ENCODE measurements at places on chromosomes 1 and 21.

- no peak for DNase-seq
Observed at GRCh38 chr1:198273748-198274295, 117.0 kb downstream of the NEK7 start.

DNA sequence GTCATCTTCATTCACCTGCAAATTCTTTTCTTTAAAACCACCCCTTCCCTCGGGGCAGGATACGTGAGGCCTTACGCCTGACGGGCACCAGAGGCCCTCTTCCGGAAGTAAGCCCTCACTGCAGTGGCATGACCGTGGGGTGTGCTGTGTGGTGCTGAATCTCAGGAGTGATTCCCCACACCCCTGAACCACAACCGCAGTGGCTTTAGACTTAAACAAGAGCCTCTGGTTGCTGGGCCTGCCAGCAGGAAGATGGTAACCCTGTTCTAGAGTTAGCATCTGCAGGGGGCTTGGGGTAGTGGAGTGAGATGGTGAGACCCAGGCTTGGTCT lies 12.1 kb downstream of the BSND start:
- DNase-seq = no peak

DNA sequence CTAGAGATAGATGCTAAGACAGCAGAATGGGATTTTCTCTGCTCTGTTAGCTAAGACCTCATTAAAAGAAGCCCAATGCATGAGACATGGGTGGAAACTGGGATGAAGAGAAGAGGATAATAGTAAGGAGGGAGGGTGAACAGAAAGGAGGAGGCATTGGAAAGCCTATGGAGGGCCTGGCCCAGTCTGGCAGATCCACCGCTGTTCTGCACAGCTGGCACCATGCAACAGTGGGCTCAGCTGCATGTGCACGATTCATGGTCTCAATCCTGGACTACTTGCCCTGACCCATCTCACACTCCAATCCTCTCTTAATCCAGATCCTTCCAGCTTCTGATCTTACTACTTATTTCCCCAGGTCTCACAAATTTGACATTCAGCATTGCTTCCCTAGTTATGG lies 2.2 kb downstream of the PHC2 start:
- no peak for DNase-seq

GRCh38 chr1:204409836-204410687 lies 1.6 kb downstream of the PPP1R15B start:
- no peak for DNase-seq

DNA sequence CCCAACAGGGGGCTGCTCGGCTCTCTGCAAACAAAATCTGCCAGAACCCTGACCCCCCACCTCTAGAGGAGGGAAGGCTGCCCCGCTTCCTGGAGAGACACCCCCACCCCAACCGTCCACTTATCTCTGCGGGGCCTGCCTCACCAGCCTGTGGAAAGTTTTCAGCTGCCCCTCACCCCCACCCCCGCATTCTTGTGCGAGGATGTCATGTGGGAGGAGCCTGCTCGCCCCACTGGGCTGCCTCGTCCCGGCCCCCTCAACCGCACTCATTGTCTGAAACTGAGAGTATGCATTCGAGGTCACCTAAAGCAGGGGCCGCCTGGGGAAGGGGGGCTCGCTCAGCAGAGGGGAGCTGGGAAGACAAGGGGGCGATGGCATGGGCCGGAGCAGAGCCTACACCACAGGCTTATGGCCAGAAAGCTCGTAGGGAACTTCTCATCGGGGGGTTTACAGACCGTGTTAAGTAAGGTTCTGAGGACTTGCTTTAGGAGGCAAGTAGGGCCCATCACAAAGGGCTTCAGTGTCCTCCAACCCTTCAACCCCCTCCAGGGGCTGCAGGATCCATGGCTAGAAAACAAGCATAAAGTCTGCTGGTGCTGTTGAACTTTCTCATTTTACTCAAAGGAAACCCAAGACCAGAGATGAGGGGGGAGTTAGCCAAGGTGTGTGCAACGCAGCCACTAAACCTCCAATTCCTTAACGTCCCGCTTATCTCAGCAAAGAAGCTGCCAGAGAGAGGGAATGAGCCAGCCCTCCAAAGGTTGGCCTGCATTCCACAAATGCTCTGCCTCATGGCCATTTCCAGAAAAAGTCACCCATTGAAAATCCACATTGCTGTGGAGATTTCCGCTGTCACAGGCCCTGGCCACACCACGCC lies 9.4 kb downstream of the EPHA2 start:
- peak; percentile 87 for DNase-seq

GRCh38 chr1:43270421-43271095 lies 775 bp downstream of the TMEM125 start:
- DNase-seq = peak; percentile 49

- no peak for DNase-seq
Observed at GRCh38 chr1:18299441-18300338, 181.0 kb upstream of the KLHDC7A start.

DNA sequence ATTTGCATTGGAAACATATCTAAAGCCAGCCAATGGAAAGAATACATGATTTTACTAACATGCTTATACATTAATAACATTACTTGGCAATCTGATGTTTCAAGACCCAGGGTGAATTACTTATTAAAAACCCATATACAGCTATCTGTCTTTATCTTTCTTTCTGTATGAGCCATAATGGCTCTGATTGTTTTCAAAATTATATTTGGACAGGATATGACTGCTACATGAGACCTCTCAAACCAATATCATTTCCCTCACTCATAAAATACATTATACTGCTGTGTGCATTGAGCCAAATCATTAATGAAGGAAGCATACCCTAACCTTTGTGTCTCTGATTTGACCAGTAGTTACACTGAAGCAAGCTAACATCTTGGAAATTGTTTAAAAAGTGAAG lies 205.9 kb upstream of the DPYD start:
- no peak for DNase-seq

DNA sequence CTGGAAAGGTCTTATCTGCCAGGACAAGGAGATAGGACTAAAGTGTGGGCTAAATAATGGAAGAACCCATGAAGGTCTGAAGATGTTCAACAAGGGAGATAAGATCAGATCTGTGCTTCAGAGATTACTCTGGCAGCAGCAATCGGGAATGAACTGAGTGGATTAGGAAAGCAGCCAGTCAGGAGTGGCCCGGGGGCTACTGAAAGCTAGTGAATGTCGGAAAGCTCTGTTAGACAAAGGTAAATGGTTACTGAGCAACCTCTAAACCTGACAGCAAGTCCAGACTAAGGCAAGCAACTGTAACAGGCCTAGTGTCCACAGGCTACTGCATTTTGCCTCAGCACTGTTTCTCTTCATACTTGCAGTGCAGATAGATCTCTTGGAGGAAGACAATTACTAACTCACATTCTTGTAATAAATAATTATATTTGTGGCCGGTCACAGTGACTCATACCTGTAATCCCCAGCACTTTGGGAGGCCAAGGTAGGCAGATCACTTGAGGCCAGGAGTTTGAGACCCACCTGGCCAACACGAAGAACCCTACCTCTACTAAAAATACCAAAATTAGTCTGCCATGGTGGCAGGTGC lies 12.5 kb downstream of the IQGAP3 start:
- DNase-seq = no peak

DNA sequence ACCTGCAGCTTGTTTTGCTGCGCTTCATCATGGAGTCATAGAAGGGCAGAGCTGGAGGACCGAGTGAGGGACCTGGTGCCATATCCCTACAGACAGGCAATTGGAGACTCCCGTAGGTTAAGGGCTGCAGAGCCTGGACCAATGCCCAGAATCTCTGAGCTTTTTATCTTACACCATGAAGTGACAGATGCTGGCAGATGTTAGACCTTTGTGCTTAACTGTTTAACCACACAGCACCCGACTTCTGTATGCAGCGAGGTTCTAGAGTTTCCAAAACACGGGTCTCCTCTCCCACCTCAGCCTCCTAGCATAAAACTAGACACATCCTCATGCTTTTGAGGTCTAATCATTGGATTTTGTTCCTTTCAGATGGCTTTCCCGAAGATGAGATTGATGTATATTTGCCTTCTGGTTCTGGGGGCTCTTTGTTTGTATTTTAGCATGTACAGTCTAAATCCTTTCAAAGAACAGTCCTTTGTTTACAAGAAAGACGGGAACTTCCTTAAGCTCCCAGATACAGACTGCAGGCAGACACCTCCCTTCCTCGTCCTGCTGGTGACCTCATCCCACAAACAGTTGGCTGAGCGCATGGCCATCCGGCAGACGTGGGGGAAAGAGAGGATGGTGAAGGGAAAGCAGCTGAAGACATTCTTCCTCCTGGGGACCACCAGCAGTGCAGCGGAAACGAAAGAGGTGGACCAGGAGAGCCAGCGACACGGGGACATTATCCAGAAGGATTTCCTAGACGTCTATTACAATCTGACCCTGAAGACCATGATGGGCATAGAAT lies 47.6 kb downstream of the B3GALT5 start:
- DNase-seq = no peak

DNA sequence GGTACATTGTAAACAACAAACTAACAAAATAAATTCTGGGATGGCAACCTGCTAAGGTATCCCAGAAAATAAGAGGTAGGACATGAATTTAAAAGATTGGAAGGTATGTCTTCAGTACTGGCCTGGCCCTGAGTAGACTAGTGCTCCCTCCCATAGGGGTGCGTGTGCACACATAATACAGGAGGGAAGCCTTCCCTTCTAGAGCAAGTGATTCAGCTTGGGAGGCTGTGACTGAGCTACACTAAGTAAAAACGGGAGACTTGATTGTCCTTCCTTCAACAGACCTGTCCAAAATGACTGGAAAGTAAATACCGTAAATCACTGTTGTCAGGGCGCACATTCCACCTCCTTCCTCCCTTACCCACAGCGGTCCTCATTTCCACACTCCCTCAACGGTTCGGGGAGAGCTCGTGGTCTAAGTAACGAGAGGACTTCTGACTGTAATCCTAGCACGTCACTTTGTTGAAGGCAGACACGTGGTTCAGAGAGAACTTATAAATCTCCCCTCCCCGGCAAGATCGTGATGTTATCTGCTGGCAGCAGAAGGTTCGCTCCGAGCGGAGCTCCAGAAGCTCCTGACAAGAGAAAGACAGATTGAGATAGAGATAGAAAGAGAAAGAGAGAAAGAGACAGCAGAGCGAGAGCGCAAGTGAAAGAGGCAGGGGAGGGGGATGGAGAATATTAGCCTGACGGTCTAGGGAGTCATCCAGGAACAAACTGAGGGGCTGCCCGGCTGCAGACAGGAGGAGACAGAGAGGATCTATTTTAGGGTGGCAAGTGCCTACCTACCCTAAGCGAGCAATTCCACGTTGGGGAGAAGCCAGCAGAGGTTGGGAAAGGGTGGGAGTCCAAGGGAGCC lies at the start of gene TGFB2:
TGFB2 (plus strand) TSS at position 523 of the 859 bp plus-strand sequence. CDS start 1,366 bp downstream, outside the sequence.
- DNase-seq = peak; percentile 54

DNA sequence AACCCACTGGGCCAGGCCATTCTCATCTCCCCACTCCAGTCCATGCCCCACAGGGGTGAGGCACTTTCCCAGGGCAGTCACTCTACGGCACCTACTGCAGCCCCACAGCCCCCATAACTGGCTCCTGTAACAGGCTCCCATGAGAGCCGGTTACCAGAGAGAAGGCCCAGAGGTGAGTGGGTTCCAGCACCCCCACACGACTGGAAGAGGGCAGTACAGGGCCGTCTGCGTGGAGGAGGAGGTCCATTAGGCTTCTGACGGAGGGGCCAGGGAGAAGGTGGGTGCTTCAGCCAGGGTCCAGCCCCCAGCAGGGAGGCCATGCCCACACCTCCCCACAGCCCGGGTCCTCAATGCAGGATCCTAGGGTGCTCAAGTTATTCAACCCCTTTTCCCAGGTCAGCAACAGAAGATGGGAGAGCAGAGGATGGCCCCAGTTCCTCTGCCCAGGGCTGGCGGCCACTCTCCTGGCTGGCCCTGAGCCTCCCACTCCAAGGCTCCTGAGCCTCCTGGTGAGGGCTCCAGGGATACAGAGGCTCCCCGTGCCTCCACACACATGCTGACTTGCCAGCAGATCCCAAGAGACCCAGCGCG lies 1.6 kb downstream of the ACAP3 start:
- no peak for DNase-seq

DNA sequence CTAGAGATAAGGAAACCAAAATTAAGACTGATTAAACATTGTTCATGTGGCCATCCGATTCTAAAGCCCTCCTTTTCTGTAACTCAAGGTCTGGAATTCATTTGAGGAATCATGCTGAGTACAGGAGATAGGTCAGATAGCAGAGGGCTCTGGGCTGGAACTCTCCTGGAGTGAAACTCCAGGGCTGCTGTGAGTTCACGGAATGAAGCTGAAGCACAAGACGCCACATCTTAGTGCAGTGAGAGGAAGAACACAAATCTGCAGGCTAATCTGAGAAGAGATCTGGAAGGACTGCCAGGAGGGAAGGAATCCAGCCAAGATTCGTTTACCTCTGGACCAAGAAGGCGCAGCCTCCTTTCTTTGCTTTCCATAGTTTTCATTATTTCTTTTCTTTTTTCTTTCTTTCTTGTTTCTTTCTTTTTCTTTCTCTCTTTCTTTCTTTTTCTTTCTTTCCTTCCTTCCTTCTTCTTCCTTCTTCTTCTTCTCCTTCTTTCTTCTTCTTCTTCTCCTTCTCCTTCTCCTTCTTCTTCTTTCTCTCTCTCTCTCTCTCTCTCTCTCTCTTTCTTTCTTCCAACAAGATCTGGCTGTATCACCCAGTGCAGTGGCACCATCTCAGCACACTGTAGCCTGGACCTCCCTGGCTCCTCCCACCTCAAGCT lies 74.8 kb upstream of the ATP1B1 start:
- no peak for DNase-seq

DNA sequence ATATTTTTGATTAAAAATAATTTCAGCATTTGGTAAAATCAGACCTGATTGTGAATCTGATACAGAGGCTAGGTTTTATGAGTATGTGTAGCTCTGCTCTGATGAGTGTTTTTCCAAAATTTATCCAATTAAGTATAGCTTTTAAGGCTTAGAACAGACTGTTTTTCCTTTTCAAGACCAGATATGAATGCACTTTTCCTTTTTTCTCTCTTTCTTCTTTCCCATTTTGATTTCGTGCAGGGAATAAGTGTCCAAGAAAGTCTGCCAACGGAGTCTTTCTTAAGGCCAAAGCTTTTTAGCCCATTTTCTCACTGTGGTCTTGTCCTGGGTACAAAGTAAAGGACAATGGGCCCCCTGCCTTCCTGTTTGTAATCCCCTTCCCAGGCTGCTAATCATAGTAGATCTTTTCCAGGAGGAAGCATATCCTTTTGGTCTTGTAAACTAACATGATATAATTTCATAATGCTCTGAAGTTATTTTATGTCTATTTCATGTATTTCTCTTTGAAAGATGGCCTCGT lies 2.9 kb downstream of the KIF1B start:
- DNase-seq = no peak

DNA sequence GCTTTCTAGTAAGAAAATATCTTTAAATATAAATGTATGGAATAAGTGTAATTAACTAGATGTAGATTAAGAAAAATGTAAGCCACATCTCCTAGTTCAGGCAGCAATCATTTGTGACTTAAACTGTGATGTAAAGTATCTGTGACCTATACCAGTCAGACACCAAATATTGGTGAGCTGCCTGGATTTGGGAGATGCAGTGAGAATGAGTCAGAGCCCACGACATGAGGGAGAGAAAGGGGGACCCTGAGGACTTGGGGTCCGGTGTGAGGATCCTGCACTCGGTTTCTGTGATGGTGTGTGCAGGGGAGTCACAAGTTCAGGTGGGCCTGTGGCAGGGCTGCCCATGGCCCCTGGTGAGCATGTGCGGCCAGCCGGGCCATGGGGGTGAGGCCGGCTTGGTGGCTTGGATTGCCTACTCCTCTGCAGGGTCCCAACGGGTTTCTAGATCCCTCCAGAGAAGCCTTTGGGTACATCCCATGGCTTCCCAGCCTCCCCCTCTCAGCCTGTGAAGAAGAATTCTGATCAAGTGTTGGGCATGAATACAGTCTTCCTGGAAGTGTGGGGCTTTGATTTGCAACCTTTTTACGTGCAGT lies 19.0 kb upstream of the ABCG1 start:
- no peak for DNase-seq
